Right ventricle myocardium inferior (tissue), 1 donor: ENCODE measurements at places on chromosomes 5 and 9. TPM values are rescaled to one million over a fixed set of nuclear protein-coding genes. Genes with fewer than 3 reads are reported as not detected.

DNA sequence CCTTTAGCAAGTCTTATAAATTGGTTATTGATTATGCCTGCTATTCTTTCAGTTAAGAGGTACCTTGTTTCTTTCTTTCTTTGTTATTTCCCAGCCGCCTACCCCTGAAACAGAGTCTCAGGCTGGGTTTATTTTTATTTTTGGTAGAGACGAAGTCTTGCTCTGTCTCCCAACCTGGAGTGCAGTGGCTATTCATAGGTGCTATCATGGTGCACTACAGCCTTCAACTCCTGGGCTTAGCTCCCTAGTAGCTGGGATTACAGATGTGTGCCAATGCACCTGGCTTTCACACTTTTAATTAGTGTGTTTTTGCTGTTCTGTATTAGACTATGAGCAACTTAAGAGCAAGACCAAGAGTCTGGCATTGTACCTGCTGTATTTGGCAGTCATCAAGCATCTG lies 14.2 kb downstream of the MAML1 start:
- no peak for DNase-seq

GRCh38 chr5:39024884-39025283 lies 49.3 kb downstream of the RICTOR start:
- no peak for DNase-seq

AFAP1L1 gene
- total RNA-seq = 46.9 TPM

AGXT2 gene
- total RNA-seq = not detected

MVB12B gene
- total RNA-seq = 12.7 TPM

- DNase-seq = no peak
Measured at GRCh38 chr5:91095786-91096385, 287.2 kb downstream of the ARRDC3 start.

GABRA1 gene
- not detected for total RNA-seq

- no peak for DNase-seq
Measured at GRCh38 chr5:23169660-23170416, 316.7 kb upstream of the CDH12 start.

DNA sequence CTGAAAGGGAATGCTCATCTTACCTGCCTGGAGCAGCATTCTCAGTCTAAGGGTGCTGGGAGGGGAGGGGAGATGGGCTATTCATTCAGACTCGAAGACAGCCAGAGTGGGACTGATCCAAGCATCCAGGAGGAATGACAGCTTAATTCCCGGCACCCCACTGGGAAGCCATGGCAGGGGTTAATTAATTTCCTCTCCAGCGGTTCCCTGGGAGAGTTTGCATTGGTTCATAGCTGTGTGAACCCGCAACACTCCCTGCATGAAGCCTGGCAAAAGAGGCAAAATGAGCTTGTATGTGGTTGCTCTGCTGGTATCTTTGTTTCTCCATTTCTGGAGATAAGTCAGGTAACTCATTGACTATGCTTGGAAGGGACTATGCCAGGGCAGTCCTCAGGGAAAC lies 401.0 kb upstream of the SLC24A2 start:
- DNase-seq = no peak

GRCh38 chr9:109272745-109273144 lies 48.1 kb downstream of the EPB41L4B start:
- no peak for DNase-seq
